ENCODE measurements at places on chromosomes 4 and X.

DNA sequence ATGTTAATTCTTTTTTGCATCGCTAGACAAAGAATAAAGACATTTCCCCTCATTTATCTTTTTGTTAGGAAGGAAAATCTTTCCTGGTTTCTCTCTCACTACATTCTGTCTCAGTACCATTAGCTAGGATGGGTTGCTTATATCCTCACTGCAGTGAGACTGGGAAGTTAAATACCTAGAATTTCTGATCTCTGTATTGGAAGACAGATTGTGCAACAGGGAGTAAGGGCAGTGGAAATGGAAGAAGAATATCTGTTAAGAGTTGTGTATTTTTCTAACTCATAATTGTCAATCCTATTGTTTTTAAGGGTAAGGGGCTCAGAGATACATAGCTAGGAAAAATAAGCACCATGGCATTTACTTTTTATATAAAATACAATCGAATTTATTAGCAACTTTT is 19.6 kb downstream of the PTPN13 start:
- DNase-seq: no peak

DNA sequence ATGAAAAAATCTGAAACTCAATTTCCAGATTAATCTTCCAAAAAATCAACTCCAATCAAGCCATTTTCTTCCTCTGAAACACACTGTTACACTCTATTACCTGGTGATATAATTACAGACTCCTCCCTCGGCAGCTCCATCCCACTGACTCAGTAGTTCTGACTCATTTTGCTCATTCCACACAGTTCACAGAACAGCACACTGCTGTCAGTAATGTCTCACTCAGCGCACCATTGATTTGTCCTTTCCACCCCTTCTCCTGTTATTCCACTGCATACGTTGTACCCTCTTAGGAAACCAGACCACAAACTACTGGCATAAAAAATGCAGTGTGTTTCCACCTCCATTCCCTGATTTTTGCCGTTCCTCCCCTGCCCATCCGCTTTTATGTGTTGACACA is 212.7 kb downstream of the SLIT2 start:
- no peak for DNase-seq

- peak; percentile 62 for DNase-seq
These were observed 242.0 kb downstream of the BCOR start for GRCh38 chrX:39855748-39856129.

- DNase-seq: no peak
These were observed at the start of gene NLGN4X for GRCh38 chrX:6228720-6229119. Gene NLGN4X, minus strand, starts transcription at chrX:6228867. Its CDS starts 77,401 bp downstream, at chrX:6151466.

GRCh38 chrX:71650333-71650969 is 16.9 kb upstream of the LOC101059915 start:
- no peak for DNase-seq

DNA sequence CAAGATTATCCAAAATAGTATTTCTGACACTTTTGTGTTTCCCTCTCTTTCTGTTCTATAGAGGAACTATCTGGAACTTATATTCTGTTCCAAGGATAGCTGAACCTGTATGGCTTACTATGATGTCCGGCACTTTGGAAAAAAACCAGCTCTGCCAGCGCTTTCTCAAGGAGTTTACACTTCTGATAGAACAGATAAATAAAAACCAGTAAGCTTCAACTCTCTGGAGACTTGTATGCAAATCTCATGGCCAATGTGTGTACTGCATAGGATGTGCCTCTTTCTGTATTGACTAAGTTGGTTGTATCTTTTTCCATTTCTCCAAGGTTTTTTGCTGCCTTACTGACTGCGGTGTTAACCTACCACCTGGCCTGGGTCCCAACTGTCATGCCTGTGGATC is 92.5 kb downstream of the FNIP2 start:
- no peak for DNase-seq

GRCh38 chr4:152168987-152169616 is 366.8 kb downstream of the FBXW7 start:
- no peak for DNase-seq

DNA sequence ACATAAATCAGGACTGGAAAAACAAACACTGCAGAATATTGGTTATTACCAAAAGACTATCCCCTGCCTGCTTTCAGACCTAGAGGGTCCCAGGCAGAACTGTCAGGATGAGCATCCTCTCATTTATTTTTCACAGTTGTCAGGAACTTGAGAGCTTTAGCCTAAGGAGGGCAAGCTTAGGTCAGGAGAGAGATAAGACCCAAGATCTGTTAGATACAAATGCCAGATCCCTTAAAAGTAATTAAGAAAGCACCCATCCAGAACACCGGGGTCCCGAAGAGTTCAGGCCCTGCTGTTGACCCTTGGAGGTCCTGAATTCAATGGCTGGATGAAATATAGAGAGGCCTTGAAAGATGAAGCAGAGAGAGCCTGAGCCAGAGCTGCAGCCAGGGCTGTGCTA is 5.9 kb upstream of the MAGEB3 start:
- no peak for DNase-seq

DNA sequence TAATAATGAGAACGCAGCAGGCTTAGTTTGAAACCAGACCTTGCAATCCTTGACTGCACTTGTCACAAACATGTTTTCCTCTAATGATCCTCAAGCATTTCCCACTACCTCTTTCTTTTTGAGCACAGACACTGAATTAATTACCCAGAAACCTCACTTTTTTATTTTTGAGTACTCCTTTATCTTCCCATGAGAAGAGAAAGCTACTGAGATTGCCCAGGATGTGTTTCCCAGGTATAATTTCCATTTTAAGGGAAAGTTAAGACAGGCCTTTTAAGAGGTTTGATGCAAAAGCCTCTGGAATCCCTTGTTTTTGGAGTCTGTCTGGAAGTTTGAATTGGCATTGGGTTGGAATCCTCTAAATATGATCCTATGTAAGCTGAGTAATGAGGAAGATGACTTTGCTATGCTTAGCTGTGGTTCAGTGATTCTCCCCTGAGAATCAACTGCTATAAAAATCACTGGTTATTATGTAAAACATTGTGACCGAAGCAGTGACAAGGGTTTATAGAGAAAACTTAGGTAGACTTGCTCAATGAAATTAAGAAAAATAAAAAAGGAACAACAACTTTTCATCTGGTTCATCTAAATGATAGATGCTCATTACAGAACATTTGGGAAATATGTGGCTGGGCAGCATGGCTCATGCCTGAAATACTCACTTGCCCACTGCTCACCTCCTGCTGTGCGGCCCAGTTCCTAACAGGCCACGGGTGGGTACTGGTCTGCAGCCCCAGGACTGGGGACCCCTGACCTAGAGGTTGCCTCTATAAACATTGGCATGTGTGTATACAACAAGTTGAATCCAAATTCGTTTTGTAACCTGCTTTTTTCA is 10.8 kb upstream of the RHOH start:
- DNase-seq: no peak

DNA sequence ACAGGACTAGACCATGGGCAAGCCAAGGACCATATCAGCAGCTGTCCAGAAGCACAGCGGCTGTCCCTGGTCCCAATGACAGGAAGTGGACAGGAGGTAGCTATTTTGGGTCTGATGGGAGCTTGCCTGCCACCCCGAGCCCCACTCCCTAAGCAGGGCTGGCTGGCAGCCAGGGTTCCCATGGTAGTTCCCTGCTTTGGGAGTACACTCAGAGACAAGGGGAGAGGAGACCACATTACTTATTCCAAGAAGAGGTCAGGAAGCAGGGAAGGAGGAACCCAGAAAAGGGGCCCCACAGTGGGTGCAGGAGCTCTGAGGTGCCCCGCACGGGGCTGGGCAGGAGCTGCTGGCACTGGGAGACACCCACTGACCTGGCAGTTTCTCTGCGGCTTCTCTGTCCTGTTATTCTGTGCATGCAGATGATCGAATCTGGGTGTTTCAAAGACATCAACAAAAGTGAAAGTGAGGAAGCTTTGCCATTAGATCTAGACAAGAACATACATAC is 36.3 kb downstream of the HTT-AS start:
- no peak for DNase-seq

DNA sequence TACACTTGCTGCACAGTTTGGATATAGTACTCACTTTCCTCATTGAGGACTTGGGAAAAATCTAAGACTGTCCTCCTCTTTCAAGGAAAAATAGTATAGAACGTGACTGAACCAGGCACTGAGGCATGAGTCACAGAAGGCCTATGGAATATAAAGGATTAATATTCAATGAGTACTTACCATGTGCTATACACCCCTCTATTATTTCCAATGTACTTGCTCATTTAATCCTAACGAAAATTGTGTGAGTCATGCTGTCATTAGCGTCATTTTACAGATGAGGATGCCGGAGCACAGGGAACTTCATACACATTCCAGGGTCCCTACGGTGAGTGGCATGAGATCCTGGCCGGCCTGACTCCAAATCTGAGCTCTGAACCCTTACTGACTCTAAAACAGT is 2136.2 kb upstream of the TENM3 start:
- DNase-seq: no peak

- DNase-seq: peak; percentile 66
These were observed 6.7 kb downstream of the FGFBP2 start for GRCh38 chr4:15956179-15956850.

Data from stimulated activated CD4-positive, alpha-beta T cell treated with anti-CD3 and anti-CD28 coated beads, Interleukin-15, amount 100 ng/mL, for 48 hours (primary cell).